ENCODE measurements at places on chromosomes 12 and 14. TPM values are rescaled to one million over a fixed set of nuclear protein-coding genes. Genes with fewer than 3 reads are reported as not detected.

METTL17 gene
- 65.1 TPM for total RNA-seq

KICS2 gene
- 8.4 TPM for total RNA-seq

COX8C gene
- total RNA-seq: not detected

DNA sequence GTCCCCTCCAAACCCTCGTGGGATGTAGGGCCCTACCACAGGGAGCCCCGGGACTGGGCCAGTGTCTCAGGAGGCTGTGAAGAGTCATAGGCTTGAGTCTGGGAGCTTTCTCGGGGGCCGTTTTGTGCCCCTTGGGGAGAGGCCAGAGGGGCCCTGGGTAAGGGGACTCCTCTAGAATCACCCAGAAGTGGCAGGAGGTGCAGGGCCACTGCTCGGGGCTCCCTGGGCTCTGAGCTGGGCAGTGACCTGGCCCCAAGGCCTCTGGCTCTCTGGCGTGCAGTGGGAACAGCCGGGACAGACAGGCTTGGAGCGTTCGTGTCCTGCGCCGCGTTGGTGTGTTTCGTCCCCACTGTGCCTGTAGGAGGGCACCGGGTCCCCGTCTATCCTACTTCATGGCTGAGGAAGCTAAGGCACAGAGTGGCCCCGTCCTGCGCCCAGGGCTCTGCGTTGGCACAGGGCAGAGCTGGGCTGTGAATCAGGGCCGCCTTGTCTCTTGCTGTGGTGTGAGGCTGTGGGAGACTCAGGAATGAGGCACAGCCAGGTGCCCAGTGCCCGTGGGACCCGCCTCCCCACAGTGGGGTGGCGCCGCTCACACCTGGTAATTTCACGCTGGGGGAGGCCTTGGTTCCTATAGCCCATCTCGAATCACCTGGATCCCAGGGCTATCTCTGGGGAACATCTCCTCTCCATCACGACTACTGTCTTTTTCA lies 23.8 kb upstream of the KIF26A start:
- DNase-seq: peak; percentile 42

DNA sequence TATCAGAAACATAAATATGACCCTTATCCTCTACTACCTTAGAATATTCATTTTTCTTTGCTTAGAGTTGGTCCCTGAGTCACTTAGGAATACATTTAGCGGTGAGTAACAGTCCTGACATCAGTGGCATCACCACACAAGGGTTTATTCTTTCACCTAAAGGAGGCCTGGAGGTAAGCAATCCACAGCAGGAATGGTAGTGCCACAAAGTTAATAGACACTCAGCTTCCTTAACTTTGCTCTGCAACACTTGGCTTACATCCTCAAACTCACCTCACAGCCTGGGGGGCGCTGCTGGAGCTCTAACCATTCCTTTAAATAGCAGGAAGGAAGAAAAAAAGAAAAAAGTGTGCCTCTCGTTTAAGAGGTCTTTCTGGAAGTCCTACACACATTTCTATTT lies 29.1 kb downstream of the BBOF1 start:
- peak; percentile 72 for DNase-seq

GRCh38 chr12:31267966-31268365 lies 58.0 kb downstream of the SINHCAF start:
- peak; percentile 24 for DNase-seq
